ENCODE measurements at places on chromosomes 11 and 22.
A peak's percentile ranks its signal among the peaks of the same experiment; 100 is the strongest.

DNA sequence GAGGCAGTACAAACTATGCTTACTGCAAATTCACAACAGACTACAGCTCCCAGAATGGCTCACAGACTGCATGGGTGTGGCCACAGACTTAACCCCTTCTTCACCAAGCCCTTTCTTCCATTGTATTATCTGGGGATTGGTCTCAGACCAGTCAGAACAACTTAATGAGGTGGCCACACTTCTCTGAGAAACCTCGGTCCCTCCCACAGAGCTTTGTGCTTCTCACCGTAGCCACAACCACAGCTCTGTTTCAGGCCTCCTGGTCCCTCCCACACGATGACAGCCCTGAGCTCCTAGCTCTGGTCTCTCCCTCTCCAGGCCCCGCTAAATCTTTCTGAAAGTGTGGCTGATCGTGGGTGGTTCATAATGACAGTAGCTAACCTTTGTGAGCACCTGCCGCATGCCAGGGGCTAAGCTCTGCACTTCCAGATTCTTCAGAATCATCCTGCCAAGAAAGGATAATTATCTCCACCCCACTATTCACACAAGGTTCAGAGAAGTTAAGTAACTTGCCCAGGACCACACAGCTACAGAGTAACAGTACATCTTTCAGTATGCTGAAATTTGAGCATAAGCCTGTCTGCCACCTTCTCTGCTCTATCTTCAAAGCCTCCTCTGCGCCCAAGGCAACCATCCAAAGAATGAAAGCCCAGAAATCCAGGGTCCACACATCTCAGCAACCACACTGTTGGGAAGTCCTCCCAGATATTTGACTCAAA is 5.4 kb downstream of the PDE2A start:
- peak; percentile 64 for DNase-seq

GRCh38 chr11:72242141-72242540 is 1.8 kb downstream of the PHOX2A start:
- DNase-seq = no peak

- DNase-seq = no peak
Observed at GRCh38 chr22:38707984-38708383, 2.2 kb downstream of the GTPBP1 start.

GRCh38 chr22:41845380-41846267 is 12.7 kb downstream of the SREBF2 start:
- DNase-seq = peak; percentile 71

GRCh38 chr22:41324821-41325528 is 23.6 kb downstream of the ZC3H7B start:
- DNase-seq = no peak

- DNase-seq = no peak
Observed at GRCh38 chr11:67409261-67409666, 5.4 kb downstream of the TBC1D10C start.

GRCh38 chr11:28223577-28223976 is 115.4 kb downstream of the METTL15 start:
- DNase-seq = no peak

DNA sequence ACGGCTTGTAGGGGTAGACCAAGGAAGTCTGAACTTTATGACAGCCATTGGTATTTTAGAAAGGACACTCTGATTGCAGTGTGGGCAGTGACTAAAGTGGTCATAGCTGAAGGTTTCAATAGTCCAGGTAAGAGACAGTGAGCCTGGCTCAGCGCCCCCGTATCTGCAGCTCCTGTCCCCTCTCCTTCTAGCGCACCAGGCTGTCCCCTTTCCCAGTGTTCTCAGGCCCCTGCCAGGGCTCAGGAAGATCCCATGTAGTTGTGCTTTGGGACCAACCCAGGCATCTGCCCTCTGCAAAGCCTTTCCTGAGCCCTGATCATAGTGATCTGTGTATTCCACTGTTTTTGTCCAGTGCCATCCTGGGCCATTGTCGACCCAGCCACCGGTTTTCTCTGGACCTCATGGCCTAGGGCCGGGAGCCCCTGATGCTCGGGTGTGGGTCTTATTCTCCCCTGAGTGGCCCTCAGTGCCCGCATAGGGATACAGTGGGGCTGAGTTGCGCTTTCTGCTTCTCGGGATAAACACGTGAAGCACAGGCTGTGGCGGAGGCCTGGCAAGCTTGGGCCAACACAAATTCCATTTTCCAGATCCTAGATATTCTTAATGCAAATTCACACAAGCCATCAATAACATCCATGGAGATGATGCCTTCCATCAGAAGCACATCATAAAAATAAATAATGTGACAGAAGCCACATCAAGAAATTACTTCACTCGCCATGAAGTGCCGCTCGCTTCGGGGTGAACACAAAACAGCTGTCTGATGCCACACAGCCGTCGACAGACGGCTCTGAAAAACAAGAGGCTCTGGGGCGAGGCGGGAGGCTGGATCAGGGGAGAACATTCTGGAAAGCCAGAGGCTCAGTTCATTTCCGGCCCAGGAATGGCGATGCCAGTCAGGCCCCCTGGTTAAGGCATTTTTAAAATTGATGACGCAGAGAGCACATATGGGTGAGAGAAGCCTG is 805.0 kb downstream of the TBC1D22A start:
- no peak for DNase-seq

GRCh38 chr22:32531931-32532819 is 57.6 kb downstream of the FBXO7 start:
- DNase-seq = peak; percentile 96

DNA sequence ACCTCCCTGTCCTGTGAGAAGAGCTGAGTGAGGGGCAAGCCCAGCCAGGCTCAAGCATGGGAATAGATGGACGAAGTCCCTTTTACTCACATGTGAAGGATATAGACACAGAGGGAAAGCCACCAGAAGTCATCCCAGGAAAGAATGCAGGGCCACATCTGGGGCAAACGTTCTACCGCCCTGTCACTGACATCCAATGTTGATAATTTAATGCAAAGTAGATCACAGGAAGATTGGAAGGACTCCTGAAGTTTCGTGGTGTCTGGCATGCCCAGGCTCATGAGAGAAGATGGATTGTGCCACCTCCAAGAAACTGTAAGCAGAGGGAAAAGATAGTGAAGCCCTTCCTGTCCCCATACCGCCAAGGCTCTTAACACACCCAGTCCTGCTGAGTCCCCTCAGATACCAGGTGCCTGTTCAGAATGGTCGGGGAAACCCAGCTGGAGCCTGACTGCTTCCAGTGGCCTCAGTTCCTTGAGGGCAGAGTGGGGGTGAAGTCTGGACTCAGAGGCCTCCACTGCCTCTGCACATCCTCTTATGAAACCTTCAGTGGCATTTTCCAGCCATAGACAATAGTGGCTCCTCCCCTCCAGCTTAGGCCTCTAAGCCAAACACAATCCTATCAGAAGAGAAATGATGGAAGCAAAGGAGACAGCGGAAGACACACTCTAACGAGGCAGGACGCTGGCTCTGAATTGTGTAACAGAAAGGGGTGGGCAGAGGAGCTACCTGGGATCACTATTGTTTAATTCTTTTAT is 7.5 kb upstream of the STK33 start:
- no peak for DNase-seq

GRCh38 chr22:25127318-25127717 is 72.3 kb upstream of the CRYBB3 start:
- peak; percentile 30 for DNase-seq

- no peak for DNase-seq
Observed at GRCh38 chr11:107370390-107370789, 87.2 kb downstream of the CWF19L2 start.

- peak; percentile 30 for DNase-seq
Observed at GRCh38 chr22:38148245-38148644, 33.4 kb downstream of the PLA2G6 start.

- peak; percentile 77 for DNase-seq
Observed at GRCh38 chr11:125345421-125346178, 150.5 kb downstream of the FEZ1 start.

- no peak for DNase-seq
Observed at GRCh38 chr11:130415731-130416529, 12.5 kb downstream of the ADAMTS8 start.

GRCh38 chr11:64638018-64638665 is 47.1 kb downstream of the SLC22A12 start:
- DNase-seq = peak; percentile 56

DNA sequence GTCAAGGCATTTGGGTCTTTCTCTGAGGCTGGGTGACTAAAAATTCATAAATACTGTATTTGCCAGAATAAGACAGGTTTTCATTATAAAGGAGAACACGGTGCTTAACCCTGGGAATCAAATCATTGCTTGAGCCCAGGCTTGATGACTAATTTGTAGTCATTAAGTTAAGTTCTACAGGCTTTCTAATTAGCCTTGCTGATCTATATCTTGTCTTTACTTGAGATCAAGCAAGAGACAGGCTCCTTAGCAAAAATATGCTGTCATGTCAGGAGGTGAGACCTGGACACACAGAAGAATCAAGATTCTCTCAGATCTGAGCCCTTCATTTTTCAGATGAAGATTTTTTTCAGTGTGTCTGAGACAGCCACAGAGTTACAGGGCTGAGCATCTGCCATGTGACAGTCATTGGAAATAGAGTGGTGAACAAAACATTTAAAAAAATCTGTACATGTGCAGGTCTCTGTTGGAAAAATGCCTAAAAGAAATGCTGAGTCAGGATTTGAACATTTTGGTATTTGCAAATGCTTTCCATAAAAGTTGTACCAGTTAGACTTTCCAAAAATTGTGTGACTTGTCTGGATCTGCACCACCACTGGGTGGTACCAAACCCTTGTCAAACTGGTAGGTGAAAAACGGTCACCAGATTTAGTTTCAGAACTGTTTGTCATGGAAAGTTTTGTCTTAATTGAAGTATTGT is 14.6 kb downstream of the ACAT1 start:
- no peak for DNase-seq

- DNase-seq = no peak
Observed at GRCh38 chr11:115385226-115385625, 119.0 kb downstream of the CADM1 start.

- no peak for DNase-seq
Observed at GRCh38 chr11:19601235-19601634, 111.4 kb upstream of the NAV2 start.

DNA sequence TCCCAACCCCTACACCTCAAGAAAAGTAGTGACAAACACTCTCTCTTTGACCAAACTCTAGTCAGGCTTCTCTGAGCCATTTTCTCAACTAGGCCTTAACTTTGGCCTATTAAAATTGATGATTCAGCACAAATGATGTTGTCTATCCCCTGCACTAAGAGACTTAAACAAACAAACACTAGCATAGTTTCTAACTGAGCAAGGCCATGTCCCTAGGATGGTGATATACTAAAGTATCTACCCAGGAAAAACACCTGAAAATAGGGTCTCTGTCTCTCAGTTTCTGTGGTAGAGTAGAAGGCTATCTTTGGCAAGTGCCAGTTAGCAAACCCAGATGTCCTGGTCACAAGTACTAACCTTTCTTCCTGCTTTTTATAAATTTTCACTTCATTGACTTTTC is 219.7 kb upstream of the ANO3 start:
- DNase-seq = no peak

DNA sequence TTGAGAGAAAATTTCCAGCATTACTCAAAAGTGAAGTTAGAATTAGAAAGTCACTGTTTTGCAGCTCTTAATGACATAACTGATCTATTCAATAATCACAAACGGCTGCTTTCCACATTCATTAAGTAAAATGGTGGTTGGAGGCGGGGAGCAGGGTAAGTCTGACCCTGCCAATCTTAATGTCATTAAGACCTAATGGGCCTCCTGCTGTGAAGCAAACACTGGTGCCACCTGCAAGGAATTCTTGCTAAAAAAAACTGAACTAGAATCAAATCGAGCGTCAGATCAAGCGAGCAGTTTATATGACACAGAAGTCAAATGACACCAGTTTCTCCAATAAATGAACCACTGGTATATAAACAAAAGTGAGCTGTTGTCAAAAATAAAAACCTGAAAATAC is 351.5 kb downstream of the BRD1 start:
- DNase-seq = no peak

DNA sequence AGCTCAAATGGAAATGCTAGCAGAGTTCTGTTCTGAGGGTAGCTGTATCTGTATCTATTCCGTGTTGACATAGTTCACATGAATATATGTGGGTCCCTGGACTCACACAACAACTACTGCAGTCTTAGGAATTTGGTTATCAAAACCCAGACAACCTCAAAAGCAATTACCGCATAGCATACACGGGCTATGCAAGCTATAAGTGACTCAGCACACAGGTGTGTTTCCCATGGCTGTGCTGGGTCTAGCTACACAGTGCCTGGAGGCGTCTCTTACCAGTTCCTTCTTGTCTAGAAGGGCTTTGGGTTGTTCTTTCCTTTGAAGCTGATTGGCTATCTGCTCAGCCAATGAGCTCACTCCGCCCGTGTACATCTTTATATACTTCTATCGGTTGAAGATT is 98.2 kb upstream of the BID start:
- DNase-seq = no peak

DNA sequence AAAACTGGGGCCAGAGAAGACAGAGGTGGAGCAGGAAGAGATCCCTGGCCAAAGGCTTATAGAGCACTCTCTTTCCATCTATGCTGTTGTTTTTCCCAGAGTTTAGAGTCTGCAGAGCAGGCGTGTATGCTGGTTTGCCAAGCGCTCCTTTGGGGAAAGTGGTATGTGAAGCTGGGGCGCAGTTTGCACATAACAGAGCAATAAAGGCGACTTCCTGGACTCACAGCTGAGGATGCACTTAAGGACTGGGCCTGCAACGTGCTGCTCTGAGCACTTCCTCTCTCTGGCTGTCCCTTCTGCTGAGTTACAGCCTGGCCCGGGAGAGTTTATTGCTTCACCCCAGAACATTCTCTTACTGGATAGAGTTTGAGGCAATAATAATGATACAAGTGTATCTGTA is 41.7 kb downstream of the THAP12 start:
- DNase-seq = no peak

DNA sequence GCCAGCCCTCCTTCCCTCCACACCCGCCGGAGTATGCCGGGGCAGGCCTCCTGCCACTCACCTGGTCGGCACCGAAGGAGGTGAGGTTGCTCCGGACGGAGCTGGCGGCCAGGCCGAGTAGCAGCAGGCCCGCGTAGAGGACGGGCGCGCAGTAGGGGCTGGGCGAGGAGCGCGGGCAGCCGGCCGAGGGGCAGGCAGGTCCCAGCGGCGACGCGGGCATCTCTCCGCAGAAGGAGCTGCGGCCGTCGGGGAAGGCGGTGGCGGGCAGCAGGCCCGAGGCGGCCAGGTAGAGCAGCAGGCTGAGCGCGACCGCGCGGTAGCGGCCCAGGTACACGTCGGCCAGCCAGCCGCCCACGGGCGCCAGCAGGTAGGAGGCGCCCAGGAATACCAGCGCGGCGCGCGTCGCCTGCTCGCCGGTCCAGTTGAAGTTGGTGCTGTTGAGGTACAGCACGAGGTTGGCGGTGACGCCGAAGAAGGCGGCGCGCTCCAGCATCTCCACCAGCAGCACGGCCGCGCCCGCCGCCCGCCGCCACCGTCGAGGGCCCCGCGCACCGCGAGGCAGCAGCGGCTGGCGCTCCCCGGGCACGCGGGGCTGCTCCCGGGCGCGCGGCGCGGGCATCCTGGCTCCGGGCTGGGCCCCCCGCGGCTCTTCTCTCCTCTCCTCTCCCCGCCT is 907 bp downstream of the SLC15A3 start:
- peak; percentile 52 for DNase-seq

DNA sequence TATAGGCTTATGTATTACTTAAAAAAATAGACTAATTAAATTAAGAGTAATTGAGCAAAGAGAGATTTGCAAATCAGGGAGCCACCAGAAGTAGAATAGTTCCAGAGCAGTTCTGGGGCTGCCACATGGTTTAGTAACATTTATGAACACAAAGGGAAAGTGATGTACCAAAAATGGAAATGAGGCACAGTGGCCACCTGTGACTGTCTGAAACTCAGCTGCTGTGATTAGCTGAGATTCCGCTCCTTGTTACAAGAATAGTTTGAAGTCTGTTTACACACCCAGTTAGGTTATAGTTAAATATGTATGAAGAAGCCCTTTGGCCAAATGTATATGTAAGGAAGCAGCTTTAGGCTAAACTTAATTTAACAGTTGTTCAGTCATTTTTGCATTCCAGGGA is 901.5 kb upstream of the CHORDC1 start:
- DNase-seq = no peak

- DNase-seq = no peak
Observed at GRCh38 chr22:31142285-31142684, 2.0 kb upstream of the PLA2G3 start.

Measured in mesendoderm (in vitro differentiated cells).